ENCODE measurements at places on chromosomes 1 and 21. TPM values are rescaled to one million over a fixed set of nuclear protein-coding genes. Genes with fewer than 3 reads are reported as not detected.

Gene PRKCZ
- total RNA-seq = 9.8 TPM

Gene MAP1LC3C
- total RNA-seq = not detected

DNA sequence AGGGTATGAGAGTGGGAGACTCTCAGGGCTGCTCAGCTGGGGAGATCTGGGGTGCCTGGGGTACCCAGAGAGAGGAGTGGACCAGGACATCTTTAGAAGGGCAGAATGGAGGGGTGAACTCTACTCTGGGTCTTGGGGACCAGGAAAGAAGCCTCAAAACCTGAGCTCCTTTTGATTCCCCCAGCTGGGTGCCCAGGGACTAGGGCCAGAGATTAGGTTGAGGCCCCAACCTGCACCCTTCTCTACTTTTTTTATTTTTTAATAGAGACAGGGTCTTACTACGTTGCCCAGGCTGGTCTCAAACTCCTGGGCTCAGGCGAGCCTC, 1.9 kb downstream of the PDZK1IP1 start:
- no peak overlapping the region for H3K4me3 ChIP-seq
- H3K36me3 ChIP-seq = no peaks in the 10 kb centered on the region
- no peak overlapping the region for H3K27ac ChIP-seq
- no peaks in the 10 kb centered on the region for H3K27me3 ChIP-seq
- DNase-seq = no peak

- no peaks in the 10 kb centered on the region for H3K27me3 ChIP-seq
- H3K36me3 ChIP-seq = peaks cover 2% of the 10 kb centered on the region
- no peak for DNase-seq
- H3K27ac ChIP-seq = no peak overlapping the region
Measured at GRCh38 chr1:224454402-224455055, 19.9 kb upstream of the WDR26 start.

GRCh38 chr1:30422251-30422650, 301.1 kb downstream of the MATN1 start:
- H3K4me3 ChIP-seq = no peak overlapping the region
- H3K27me3 ChIP-seq = peaks cover 17% of the 10 kb centered on the region
- no peaks in the 10 kb centered on the region for H3K4me1 ChIP-seq
- no peaks in the 10 kb centered on the region for H3K36me3 ChIP-seq
- no peak overlapping the region for H3K27ac ChIP-seq

GRCh38 chr1:11352058-11352715, 79.2 kb downstream of the UBIAD1 start:
- H3K27ac ChIP-seq = no peak overlapping the region
- no peak overlapping the region for H3K4me3 ChIP-seq
